ENCODE measurements at places on chromosomes 13 and 19.

DNA sequence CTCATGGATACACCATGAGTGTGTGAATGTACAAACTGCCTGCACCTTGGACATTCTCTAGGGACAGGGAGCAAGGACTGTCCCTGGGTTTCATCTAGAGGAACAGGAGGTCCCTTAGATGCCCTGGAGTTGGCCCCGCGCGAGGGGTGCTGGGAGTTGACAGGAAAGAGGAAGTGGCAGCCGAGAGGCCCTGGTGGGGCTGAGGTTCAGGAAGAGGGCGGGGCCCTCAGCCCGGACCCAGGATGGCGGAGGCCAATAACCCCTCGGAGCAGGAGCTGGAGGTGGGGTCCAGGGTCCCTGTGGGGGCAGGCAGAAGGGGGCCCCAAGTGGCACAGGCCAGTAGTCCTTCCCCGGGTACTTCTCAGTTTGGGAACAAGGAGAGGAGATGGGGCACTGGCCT is 6.9 kb downstream of the PKN1 start:
- peak; percentile 95 for DNase-seq

DNA sequence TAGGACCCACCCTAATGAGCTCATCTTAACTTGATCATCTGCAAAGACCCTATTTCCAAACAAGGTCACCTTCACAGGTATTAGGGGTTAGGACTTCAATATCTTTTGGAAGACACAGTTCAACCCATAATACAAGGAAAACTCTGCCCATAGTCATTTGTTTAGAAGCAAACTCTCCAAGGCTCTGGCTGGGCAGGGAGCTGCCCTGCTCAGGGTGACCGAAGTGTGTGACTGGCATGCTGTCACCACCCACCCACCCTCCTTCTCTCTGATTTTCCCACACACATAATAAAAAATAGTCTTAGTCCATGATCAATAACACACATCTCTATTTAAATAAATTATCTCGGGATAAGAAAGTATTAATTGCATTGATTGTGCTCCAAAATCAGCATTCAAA is 161.1 kb downstream of the KCTD15 start:
- no peak for DNase-seq

DNA sequence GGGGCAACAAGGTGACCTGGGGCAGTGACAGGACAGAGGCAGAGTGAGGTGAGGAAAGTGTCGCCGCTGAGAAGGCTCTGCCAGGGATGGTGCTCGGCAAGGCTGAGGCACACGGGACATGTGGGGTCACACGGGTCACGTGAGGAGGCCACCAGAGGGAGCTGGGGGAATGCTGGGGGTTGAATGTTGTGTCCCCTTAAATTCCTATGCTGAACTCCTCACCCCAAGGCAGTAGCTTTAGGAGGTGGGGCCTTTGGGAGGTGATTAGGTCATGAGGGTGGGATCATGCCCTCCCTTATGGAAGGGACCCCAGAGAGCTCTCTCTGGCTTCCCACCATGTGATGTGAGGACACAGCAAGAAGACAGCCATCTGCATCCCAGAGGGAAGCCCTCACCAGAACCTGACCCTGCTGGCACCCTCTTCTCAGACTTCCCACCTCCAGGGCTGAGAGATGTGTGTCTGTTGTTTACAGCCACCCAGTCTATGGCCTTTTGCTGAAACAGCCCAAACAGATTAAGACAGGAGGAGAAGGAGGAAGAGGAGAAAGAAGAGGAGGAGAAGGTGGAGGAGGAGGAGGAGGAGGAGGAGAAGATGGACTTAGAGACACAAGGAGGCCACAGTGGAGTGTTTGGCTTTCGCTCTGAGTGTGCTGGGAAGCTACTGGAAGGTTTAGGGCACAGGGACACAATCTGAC is 35.4 kb downstream of the RFX2 start:
- no peak for DNase-seq

GRCh38 chr13:19587635-19588300 is 26.4 kb upstream of the TPTE2 start:
- peak; percentile 88 for DNase-seq

DNA sequence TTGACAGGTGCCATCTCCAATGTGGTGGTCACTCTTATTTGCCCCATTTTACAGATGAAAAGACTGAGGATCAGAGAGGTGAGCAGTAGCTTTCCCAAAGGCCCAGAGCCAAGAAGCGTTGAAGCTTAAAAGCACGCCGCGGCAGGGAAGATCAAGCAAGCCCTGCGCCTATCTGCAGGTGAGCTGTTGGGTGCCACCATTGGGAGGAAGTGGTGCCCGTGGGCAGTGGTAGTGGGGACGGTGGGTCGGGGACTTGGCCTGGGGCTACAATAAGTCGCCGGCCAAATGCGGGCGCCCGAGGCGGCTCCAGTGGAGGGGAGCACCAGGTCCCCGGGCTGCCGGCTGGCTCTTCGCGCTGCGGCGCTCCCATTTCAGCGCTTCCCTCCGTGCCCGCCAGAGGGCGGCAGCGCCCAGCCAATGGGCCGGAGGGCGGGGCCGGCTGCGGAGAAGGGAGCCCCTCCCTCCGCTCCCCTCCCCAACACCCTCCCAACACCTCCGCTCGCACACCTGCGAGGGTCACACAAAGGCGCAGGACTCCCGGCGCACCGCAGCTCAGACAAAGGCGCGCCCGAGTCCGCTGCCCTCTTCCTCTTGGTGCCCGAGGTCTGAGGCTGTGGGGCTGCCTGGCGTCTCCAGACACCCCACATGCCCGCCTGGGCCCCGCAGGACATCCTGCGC is 744 bp upstream of the POU2F2 start:
- DNase-seq = peak; percentile 94

DNA sequence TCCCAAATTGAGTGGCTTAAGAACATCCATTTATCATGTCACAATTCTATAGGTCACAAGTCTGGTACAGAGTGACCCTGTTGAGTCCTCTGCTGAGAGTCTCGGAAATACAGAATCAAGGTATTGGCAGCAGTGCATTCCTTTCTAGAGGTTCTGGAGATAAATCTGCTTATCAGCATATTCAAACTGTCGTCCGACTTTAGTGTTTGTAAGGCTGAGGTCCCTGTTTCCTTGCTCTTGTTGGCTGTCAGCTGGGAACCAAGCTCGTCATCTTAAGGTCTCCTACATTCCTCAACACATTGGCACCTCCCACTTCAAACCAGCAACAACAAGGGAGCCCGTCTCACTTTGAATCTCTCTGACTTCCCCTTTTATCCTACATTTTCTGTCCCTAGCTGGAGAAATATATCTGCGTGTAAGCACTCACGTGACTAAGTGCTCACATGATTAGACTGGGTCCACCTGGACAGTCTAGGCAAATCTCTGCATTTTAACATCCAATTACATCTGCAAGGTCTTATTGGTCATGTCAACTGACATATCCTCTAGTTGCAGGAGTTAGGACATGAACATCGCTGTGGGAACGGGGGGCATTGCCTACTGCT is 886.8 kb downstream of the PCDH9 start:
- no peak for DNase-seq

- no peak for DNase-seq
Measured at GRCh38 chr19:2428321-2428690, 920 bp upstream of the TIMM13 start.

GRCh38 chr19:12139269-12139668 is 881 bp downstream of the ZNF20 start:
- no peak for DNase-seq

- no peak for DNase-seq
Measured at GRCh38 chr19:51295382-51296126, 15.9 kb upstream of the IGLON5 start.

GRCh38 chr19:13803038-13803437 is 7.8 kb downstream of the ZSWIM4 start:
- no peak for DNase-seq

DNA sequence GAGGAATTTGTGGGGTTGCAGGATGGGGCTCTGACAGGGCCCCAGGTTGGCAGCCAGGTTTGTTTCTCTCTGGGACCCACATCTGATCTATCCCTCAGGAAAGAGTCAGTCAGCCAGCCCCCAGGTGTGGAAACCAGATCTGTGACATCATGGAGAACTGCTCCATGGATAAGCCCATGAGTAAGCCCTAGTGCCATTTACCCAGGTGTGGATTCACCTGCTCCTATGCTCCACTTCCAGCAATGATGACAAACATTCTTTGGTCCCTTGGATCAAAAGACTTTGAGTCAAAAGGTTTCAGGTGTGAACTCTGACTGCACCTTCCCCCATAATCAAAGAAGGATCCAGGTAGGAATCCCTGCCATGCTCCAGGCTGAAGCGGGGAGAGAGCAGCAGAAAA is 26.9 kb upstream of the IGFL4 start:
- DNase-seq = no peak

DNA sequence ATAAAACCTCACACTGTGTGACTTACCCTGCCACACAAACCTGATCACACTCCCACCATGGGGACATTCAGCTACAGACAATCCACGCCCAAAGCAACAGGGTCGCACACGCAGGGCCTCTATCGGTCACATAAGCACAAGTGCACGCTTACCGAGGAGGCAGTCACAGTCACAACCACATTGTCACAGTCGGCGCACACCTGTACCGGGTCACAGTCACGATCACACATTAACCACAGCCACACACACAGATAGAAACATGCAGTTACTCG is 579 bp downstream of the ZNF566 start:
- DNase-seq = peak; percentile 83

DNA sequence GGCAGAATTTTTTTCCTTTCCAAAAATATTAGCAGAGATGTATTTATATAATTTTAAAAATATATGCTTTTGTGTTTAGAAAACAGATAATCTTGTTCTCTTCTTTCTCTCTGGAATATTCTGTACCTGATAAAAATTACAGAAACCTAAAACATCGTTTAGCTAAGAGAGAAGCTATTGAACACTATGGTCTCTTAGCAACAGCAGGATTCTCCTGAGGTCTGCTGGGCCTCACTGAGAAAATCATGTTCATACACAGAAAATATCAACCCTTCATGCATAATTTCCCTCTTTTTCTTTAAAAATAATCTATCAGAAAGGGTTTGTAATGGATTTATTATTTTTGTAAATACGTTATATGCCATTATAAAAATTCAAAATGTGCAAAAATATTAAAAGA is 242.2 kb downstream of the DCLK1 start:
- DNase-seq = no peak

DNA sequence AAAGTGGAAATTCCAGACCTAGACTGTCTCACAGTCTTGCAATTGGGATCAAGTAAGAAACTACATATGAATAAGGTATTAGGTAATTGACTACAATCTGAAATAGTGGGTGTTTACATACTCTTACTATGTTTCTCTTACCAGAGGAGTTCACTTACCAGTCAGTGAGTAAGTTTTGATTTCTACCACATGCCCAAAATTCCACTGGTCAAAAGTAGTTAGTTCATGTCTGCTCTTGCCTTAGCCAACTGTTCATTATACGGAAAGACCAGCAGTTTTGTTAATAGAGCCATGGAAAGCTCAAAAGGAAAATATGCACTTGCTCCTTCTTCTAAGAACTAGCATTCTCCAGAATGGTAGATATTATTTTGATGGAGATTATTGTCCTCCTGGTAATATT is 490.8 kb downstream of the RFC3 start:
- DNase-seq = no peak

GRCh38 chr13:34310539-34310938 is 492.6 kb downstream of the RFC3 start:
- DNase-seq = no peak

DNA sequence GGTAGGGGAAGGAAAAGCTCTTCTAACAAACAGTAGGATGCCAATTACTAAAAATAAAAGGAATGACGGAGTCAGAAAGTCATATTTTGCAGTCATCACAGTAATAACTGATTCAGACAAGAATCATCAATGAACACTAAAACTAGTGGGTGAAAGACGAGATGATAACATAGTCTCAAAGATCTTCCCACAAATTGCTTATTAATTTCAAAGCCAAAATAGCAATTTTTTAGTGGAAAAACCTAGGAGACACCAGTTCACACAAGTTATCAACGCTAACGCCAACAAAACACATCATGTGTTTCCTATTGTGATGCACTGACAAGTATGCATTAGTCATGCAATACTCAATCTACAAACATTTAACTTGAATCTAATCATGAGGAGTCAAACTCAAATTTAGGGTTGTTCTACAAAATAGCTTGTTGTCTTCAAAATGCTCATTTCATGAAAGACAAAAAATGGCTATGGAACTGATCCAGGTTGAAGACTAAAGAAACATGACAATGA is 18.6 kb downstream of the ZNF233 start:
- no peak for DNase-seq

DNA sequence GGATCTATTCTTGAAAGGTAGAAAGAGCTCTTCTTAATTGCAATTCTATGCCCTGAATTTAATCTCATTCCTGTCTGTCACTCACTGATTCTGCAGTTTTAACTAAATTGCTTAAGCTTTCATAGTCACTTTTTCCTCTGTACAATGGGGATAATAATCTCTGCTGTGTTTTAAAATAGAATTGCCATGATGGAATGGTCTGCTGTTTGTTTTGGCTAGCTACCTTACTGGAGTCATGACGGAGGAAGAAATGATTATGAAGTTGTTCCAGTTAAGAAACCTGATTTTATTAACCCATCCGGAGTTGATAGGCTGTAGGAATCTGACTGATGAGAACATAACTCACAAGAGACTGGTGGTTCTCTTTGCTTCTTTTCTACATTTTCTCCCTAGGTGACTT is 54.9 kb upstream of the ITM2B start:
- DNase-seq = no peak

DNA sequence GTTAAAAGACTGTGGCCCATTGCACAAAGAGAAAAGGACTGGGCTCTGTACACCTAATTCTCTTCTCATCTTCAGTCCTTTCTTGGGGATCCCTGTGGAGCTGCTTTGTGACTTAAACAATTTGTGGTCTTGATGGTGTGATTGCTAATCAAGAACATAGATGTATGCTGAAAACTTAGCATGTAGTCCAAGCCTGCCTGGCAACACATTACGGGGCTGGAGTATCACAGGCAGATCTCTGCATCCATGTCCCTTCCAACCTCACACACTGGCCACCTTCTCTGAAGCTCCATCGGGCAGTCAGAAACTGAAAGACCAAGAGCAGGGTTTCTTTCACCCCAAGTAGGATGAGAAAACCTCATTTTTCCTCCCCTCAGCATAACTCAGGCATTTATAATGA is 69.6 kb upstream of the ARGLU1 start:
- DNase-seq = no peak

DNA sequence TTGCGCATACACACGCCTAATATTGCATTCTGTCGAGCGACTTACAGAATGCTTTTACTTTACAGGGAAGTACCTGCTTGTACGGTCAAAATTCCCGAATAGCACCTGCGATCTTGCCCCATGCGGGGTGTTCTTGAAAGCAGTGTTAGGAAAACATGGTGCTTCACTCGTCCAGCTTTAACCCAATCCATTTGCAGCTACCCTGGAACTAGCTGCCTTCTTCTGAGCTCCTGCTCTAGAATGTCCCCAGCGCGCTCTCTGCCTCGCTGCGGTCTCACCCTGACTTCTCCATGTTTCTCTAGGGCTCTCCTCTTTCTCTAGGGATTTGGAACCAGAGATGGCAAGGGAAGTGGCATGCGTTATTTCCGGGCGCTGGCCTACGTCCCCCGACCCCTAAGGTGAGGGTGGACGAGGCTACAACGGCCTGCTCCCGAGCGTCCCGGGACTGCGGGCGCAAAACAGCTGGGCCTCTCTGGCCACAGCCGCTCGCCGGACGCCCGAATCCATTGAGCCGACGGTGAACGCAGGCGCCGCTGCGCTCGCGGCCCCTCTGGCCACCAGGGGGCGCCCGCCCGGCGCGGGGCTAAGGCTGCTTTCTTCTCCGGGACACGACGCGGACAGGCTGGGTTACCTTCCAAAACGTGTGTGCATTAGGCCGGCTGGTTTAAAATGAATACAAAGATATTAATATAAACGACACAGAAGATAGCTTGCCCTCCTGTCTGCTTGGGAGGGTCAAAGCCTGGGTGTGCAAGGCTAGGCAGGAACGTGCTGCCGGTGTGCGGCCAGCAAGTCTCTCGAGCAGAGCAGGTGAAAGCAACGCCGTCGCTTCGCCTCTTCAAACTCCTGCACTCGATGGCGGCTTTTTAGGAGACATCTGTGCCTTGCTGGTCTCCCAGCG is 1.8 kb upstream of the SPRY2 start:
- DNase-seq = no peak

Measured in Karpas-422 (cell line).